ENCODE measurements at places on chromosomes 7 and 10. TPM values are rescaled to one million over a fixed set of nuclear protein-coding genes. Genes with fewer than 3 reads are reported as not detected.

The PHYHIPL gene
- polyA plus RNA-seq: 5.2 TPM

The CELF2 gene
- 63.2 TPM for polyA plus RNA-seq

The MYL10 gene
- polyA plus RNA-seq: 31.4 TPM

The SLC26A4 gene
- 0.69 TPM for polyA plus RNA-seq

The GDI2 gene
- polyA plus RNA-seq: 269 TPM

The CCSER2 gene
- polyA plus RNA-seq: 41.3 TPM

The C7orf33 gene
- 0.69 TPM for polyA plus RNA-seq

The SCART1 gene
- 0.84 TPM for polyA plus RNA-seq

The RRP12 gene
- polyA plus RNA-seq: 22.0 TPM

DNA sequence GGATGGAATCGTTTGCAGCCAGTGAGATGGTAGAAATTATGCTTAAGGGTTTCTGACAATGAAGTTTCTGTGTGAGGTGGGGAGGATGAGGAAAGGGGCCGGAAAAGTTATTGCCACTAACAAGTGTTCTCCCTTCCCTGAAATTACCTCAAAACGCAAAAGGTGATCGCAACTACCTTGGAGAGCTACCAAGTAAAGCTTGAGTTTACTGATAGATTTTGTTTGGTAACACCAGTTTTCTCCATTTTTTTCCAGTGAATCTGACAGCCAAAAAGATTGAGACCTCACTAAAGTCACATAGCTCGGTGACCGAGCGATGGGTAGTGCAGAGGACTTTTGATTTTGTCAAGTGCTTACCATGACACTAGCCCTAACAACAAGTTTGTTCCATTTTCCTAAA is 1.6 kb downstream of the SUV39H2 start:
- no peak for DNase-seq

GRCh38 chr10:20953120-20953519 is 56.0 kb upstream of the NEBL start:
- no peak for DNase-seq

DNA sequence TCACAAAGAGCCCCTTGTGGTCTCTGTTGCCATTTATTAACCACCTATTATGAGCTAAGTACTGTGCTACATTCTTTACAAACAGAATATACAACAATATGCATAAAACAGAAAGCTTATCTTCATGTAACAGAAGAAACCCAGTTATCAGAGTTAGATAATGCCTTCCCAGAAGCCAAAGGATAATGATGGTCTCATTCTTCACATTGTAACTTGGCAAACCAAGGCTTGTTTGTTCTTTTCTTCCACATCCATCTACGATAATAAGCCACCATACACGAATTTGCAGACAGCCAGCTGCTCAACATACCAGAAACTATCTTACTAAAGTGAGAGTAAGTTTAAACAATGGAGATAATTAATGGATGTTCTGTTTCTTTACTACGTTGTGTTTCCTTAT is 127.6 kb downstream of the NEBL start:
- DNase-seq: no peak

DNA sequence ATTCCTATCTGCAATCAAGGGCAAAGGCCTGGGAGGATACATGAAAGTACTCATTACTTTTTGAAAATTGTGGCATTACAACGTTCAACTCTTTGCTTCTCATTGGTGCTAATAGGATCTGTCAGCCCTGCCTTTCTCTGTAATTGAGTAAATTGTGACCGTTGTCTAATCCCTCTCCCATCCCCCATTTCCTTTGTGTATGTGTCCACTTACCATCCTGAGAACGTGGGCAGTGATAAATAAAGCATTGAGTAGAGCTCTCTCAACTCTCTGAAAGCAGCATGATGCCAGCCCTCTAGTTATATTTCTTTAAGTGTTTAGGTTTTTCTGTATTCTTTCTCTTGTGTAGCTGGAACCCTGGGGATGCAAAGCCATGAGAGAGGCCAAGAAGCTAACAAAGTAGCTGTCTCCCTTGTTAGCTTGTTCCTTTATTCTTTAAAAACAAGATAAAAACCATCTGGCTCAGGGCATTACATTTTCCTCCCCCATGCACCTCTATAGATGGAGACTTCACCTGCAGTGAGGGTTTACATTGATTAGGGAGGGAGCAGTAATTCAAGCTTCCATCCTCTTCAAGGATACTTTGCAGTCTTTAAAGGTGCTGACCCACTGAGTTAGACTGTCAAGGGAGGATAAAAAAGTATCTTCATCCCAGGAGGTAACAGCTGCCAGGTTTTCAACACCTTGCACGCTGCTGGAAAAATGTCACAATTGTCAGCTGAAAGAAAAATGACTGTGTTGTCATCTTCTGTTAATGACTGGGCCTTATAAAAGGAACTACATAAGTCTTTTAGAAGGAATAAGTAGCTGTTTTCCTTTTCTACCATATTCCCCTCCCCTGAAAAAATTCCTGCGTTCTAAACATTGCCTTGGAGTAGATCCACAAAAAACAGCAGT is 112.3 kb downstream of the BTRC start:
- DNase-seq: no peak

DNA sequence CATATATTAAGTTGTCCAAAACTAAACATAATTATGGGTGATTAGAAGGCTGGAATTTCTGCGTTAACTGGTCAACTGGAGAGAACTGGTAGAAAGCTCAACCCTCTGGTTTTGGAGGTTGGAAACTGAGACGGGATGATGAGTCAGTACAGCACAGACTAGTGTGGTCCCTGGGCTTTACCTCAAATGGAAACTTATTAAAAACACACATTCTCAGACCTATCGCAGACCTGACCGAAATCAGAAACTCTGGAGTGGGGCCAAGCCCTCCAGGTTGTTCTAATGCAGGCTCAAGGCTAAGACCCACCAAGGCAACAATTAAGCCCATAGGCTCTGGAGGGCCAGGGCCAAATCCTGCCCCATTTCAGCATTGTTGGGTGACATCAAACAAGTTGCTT is 136.9 kb downstream of the KCNMA1 start:
- no peak for DNase-seq

DNA sequence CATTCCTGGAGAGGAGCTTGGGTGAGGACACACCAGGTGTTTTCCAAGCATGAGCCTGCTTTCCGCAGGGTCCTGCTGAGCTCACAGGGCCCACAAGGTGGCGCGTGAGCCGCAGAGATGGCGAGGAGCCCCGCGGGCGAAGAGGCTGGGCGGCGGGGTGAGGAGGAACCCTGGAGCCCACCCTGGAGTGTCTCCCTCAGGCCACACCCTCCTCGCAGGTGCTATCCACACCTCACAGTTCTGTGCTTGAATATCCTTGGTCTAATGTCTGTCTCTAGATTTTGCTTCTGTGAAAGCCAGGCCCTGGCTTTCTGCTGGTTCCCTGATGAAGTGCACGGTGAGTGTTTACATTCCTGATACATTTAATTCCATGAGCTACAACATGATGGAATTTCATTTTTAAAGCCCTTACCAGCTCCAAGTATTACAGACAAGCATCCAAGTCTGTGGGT is 433.6 kb downstream of the ACTR3B start:
- DNase-seq: peak; percentile 67

- no peak for DNase-seq
Observed at GRCh38 chr10:36097696-36098095, 455.6 kb upstream of the FZD8 start.

DNA sequence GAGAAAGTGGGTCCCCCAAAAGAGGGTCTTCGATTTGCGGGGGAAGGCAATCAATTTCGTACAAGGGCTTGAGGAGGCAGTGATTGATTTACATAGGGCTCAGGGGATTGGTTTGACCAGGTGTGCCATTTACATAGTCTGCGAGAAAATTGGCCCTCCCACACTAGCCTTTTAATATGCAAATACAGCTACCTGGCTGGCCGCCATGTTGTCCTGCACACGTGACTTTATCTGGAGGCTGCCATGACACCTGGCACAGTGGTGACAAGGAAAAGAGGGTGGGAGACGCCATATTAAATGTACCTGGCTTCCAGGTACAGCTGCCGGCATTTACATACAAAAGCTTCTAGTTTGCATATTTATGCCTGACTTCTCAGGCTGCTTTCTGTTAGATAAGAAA is 1577.2 kb upstream of the LRRTM3 start:
- no peak for DNase-seq

DNA sequence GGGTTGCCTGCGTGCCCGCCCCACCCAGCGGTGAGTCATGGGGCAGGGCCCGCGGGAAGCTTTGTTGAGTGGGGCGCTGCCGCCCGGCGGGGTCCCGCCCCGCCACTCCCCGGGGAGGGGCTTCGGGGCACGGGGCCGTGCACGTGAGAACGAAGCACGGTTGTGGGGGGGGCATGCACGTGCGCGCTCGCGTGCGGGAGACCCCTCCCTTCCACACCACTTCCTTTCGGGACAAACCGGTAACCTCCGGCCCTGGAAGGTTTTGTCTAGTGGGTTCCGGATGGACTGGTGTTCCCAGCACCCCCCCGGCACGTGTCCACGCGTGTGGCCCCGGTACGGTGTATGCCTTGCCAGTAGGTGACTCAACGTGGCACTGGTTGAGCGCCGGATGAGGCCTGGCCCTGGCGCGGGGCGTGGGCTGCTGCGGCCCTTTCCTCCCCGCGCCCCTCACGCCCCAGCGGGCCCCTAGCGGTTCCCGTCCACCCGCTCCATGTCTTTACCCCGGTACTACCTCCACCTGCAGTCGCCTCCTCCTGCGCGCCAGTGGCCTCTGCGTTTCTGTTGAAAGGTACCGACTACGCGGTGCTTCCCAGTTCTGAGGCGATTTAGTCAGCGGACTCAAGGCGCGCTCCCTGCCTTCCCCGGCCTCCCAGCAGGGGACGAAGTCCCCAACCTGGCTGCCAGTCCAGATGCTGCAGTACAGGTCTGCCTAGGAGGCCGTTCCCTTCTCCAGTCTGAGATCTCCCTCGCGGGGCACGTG is 3.1 kb downstream of the ADIRF start:
- peak; percentile 83 for DNase-seq

GRCh38 chr7:141012044-141012685 is 2.6 kb downstream of the MRPS33 start:
- peak; percentile 48 for DNase-seq

- DNase-seq: peak; percentile 21
Observed at GRCh38 chr10:45427262-45427969, 53.4 kb downstream of the ALOX5 start.

GRCh38 chr7:20858951-20859350 is 72.3 kb upstream of the SP8 start:
- DNase-seq: no peak

DNA sequence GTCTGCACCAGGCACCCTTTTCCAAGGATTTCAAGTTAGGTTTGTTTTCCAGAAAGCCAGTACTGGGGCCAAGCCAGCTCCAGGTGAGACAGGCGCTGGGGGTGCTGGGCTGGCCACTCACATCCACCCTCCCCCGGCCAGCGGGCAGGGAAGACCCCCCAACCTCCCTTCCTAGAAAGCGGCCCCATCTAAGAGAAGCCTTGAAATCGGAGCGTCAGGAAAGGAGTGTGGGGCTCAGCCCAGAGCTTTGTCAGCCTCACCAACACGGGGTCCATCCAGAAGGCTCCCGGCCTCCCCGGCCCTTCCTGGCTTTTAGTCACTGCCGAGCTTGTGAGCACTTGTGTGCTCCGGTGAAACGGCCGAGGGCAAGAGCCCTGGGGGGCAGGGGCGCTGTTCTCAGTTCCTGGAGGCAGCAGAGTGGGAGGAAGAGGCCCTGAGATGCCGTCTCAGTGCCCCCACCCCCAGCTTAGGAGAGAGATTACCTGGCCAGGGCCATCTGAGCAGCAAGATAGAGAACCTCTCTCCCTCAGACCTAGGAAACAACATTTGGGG is 39.6 kb downstream of the PDGFA start:
- no peak for DNase-seq
